Neural progenitor cell (in vitro differentiated cells): ENCODE measurements at places on chromosomes 6 and 20. TPM values are rescaled to one million over a fixed set of nuclear protein-coding genes. Genes with fewer than 3 reads are reported as not detected.

- no peak overlapping the region for H3K27ac ChIP-seq
- H3K4me1 ChIP-seq, result no peaks in the 10 kb centered on the region
- H3K27me3 ChIP-seq, result no peaks in the 10 kb centered on the region
- DNase-seq, result no peak
- H3K4me3 ChIP-seq, result no peak overlapping the region
- H3K36me3 ChIP-seq, result no peaks in the 10 kb centered on the region
Observed at GRCh38 chr6:22327881-22328280, 31.0 kb upstream of the PRL start.

DNA sequence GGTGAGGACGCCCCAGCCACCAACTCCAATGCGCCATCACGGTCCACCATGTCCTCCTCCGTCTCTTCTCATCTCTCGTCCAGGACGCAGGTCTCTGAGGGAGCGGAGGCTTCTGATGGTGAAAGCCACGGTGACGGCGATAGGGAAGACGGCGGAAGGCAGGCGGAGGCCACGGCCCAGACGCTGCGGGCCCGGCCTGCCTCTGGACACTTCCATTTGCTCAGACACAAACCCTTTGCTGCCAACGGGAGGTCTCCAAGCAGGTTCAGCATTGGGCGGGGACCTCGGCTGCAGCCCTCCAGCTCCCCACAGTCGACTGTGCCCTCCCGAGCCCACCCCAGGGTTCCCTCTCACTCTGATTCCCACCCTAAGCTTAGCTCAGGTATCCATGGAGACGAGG lies 63.6 kb downstream of the FNDC1 start:
- H3K36me3 ChIP-seq, result no peaks in the 10 kb centered on the region
- DNase-seq, result no peak
- no peak overlapping the region for H3K27ac ChIP-seq
- H3K4me1 ChIP-seq, result no peaks in the 10 kb centered on the region
- H3K27me3 ChIP-seq, result peaks cover 97% of the 10 kb centered on the region
- no peak overlapping the region for H3K4me3 ChIP-seq

DNA sequence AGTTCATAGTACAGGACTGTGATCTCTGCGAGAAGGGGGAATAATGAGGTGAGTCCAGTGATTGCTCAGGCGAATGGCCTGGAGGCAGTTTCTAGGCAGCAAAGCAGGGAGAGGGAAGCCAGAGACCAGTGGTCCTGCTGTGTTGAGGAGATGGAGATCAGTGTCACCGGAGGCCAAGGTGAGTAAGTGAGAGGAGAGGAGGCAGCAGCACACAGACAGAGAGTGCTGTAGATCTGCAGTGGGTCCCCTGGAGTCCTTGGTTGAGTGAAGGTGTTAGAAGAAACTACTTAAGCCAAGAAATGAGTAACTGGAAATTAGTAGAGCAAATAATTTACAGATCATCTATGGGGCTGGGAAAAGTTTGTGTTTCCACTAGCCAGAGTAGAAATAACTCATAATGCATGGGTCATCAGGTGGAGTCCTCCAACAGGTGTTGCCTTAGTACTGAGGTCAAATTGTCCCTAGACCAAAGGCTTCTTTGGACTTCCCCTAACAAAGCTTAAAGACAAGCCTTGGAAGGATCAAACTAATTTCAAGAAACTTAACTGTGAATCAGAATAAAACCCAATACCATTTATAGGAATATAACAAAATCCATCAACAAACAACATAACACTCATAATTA lies 13.6 kb downstream of the HEBP2 start:
- DNase-seq, result no peak
- H3K4me3 ChIP-seq, result no peak overlapping the region
- H3K36me3 ChIP-seq, result no peaks in the 10 kb centered on the region
- peaks cover 4% of the 10 kb centered on the region for H3K4me1 ChIP-seq
- H3K27me3 ChIP-seq, result no peaks in the 10 kb centered on the region

GRCh38 chr6:155215906-155216305 lies 47.9 kb upstream of the CLDN20 start:
- H3K36me3 ChIP-seq, result peaks cover 6% of the 10 kb centered on the region
- DNase-seq, result no peak
- no peak overlapping the region for H3K27ac ChIP-seq
- no peaks in the 10 kb centered on the region for H3K27me3 ChIP-seq

PRKN gene
- total RNA-seq, result 2.2 and 2.8 TPM in 2 replicates

GRCh38 chr20:7272512-7272911 lies 505.0 kb downstream of the BMP2 start:
- no peak for DNase-seq
- H3K4me3 ChIP-seq, result no peak overlapping the region
- H3K27ac ChIP-seq, result no peak overlapping the region
- no peaks in the 10 kb centered on the region for H3K36me3 ChIP-seq
- no peaks in the 10 kb centered on the region for H3K4me1 ChIP-seq

- peaks cover 26% of the 10 kb centered on the region for H3K36me3 ChIP-seq
- H3K4me1 ChIP-seq, result peaks cover 19% of the 10 kb centered on the region
- H3K27ac ChIP-seq, result no peak overlapping the region
- no peak overlapping the region for H3K4me3 ChIP-seq
- H3K27me3 ChIP-seq, result no peaks in the 10 kb centered on the region
Observed at GRCh38 chr6:24780206-24780605, 5.5 kb downstream of the GMNN start.

DNA sequence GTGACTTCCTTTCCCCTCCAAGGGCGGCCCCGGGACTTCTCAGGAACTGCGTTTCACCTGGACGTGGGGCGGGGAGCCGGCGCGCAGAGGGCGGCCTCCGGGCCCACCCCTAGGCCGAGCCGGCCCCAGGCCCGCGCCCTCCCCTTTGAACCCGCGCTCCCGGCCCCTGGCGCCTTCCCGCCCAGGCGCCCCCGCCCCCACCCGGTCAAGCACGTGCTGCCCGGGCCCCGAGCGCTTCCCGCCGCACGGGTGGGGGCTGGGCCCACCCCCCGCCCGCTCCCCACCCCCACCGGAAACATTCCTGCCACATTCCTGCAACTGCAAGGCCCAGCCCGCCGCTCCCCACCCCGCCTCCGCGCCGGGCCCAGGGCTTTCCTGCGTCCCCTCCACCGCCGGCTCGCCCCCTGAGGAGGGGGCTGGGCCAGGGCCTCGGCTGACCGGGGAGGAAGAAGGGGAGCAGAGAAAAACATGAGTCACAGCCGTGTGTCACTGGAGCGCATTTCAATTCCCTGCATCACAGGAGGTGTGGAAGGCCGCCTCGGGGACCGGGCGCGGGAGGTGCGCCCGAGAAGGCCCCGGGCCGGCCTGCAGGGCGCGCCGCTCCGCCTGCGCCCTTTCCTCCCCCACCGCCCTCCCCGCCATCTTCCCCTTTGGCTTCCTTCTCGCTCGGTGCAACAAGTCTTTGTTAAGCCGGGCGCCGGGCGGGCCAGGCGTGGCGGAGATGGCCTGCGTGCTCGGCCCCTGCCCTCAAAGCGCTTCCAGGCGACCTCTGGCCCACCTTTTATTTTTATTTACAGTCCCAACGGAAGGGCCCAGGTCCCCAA lies 1.2 kb upstream of the HMGA1 start:
- no peaks in the 10 kb centered on the region for H3K27me3 ChIP-seq
- no peaks in the 10 kb centered on the region for H3K36me3 ChIP-seq
- peak overlapping the region; percentile 100 for H3K27ac ChIP-seq
- peaks cover 35% of the 10 kb centered on the region for H3K4me1 ChIP-seq
- peak; percentile 98 for DNase-seq
- peak overlapping the region; percentile 99 for H3K4me3 ChIP-seq

GRCh38 chr6:127879685-127880084 lies 21.2 kb downstream of the THEMIS start:
- H3K27me3 ChIP-seq, result no peaks in the 10 kb centered on the region
- H3K36me3 ChIP-seq, result no peaks in the 10 kb centered on the region
- H3K4me1 ChIP-seq, result peaks cover 3% of the 10 kb centered on the region
- no peak overlapping the region for H3K4me3 ChIP-seq
- no peak overlapping the region for H3K27ac ChIP-seq
- DNase-seq, result peak; percentile 78

KHDRBS2 gene
- total RNA-seq, result 14.0 and 17.7 TPM in 2 replicates

GRCh38 chr6:145247692-145248419 lies 487.5 kb downstream of the EPM2A start:
- peaks cover 10% of the 10 kb centered on the region for H3K4me1 ChIP-seq
- no peak overlapping the region for H3K4me3 ChIP-seq
- H3K27me3 ChIP-seq, result no peaks in the 10 kb centered on the region
- DNase-seq, result no peak

GRCh38 chr6:130775411-130776012 lies 51.7 kb upstream of the SMLR1 start:
- no peak overlapping the region for H3K4me3 ChIP-seq
- no peaks in the 10 kb centered on the region for H3K36me3 ChIP-seq
- no peaks in the 10 kb centered on the region for H3K4me1 ChIP-seq
- no peaks in the 10 kb centered on the region for H3K27me3 ChIP-seq

RFX6 gene
- total RNA-seq, result not detected in 2 replicates

- H3K36me3 ChIP-seq, result no peaks in the 10 kb centered on the region
- no peak overlapping the region for H3K27ac ChIP-seq
- no peaks in the 10 kb centered on the region for H3K27me3 ChIP-seq
- H3K4me1 ChIP-seq, result peaks cover 7% of the 10 kb centered on the region
- no peak overlapping the region for H3K4me3 ChIP-seq
- DNase-seq, result no peak
Observed at GRCh38 chr20:39311851-39312506, 349.8 kb downstream of the DHX35 start.

GRCh38 chr20:18254615-18255014 lies 33.7 kb upstream of the ZNF133 start:
- no peak overlapping the region for H3K27ac ChIP-seq
- H3K4me1 ChIP-seq, result no peaks in the 10 kb centered on the region
- H3K27me3 ChIP-seq, result no peaks in the 10 kb centered on the region
- DNase-seq, result no peak
- H3K36me3 ChIP-seq, result no peaks in the 10 kb centered on the region

ERVFRD-1 gene
- not detected in 2 replicates for total RNA-seq

DNA sequence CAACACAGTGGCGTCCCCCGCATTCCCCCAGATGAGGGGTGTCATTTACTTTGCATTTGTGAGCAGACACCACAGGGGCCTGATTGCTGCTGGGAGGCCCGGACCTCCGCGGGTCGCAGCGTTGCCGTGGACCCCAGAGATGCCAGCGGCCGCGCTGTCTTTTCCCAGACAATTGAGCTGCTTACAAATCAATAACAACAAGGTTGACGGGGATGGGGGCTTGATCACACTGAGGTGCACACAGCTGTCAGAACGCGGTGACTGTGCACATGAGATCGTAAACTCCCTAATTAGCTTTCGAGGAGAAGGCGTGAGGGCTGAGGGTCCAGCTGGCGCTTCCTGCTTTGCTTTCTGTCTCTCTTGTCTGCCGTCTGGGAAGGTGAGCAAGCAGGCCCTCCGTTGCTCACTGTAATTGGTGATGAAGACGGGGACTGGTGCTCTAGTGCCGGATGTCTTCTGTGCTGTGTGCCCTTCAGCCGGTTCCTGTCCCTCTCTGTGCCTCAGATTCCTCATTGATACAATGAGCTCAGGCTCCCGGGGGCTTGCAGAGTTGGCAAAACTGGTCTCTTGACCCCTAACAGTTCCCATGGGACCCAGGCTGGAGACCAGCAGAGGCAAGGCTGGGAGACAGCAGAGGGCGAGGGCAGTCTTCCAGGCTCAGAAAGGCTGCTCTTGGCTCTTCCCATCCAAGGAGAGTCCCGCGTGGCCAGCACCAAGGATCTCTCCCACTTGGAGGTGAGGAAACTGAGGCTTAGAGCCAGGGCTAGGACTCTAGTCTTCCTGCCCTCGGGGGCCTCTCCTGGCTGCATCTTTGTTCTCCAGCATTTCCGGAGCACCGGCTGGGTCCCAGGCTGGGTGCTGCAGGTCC lies 126.0 kb upstream of the PMEPA1 start:
- H3K27ac ChIP-seq, result no peak overlapping the region
- no peak overlapping the region for H3K4me3 ChIP-seq
- H3K27me3 ChIP-seq, result no peaks in the 10 kb centered on the region
- peak; percentile 42 for DNase-seq
- H3K4me1 ChIP-seq, result peaks cover 6% of the 10 kb centered on the region

- no peaks in the 10 kb centered on the region for H3K27me3 ChIP-seq
- no peak overlapping the region for H3K27ac ChIP-seq
- H3K36me3 ChIP-seq, result no peaks in the 10 kb centered on the region
- DNase-seq, result no peak
- H3K4me1 ChIP-seq, result peaks cover 16% of the 10 kb centered on the region
Observed at GRCh38 chr6:13431861-13432465, 55.4 kb downstream of the GFOD1 start.

DNA sequence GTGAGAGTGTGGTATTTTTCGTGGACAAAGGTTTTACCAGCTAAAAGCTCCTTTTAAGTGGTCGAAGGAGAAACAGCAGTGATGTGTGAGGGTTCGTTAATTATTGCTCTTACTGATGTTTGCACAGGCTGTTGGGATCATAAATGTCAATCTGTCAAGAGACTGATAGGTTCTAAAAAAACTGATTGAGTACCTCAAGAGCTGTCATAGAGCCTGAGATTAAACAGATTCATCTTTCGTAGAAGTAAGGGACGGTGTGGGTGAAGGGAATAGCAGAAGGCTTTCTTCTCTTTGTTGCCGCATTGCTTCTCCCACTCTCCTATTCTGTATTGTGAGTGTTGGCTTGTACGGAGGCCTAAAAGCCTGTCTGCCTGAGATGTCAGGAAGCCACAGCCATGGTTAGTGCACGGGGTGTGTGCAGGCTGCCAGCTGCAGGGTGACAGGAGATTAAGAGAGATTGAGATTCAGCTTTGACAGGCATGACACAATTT lies 291.0 kb downstream of the ZFAND3 start:
- H3K27me3 ChIP-seq, result no peaks in the 10 kb centered on the region
- DNase-seq, result no peak
- H3K27ac ChIP-seq, result no peak overlapping the region

C20orf144 gene
- total RNA-seq, result 0.53 TPM in 1 of 2 replicates, not detected in the other

- H3K27me3 ChIP-seq, result peaks cover 42% of the 10 kb centered on the region
- H3K36me3 ChIP-seq, result no peaks in the 10 kb centered on the region
- peaks cover 15% of the 10 kb centered on the region for H3K4me1 ChIP-seq
- peak; percentile 97 for DNase-seq
- peak within 1 kb of the TSS; percentile 45 for H3K4me3 ChIP-seq
- no peak within 1 kb of the TSS for H3K27ac ChIP-seq
Observed at GRCh38 chr20:46117704-46118467, at the start of gene CD40. Gene CD40 (plus strand): TSS chr20:46118314. CDS start chr20:46118344, 30 bp downstream.

ZNF335 gene
- 7.2 and 17.4 TPM in 2 replicates for total RNA-seq

PDYN gene
- 0.12 and 0.30 TPM in 2 replicates for total RNA-seq

PTPRT gene
- total RNA-seq, result 0.37 and 1.1 TPM in 2 replicates

GRCh38 chr20:44427804-44428173 lies 47.9 kb upstream of the TTPAL start:
- no peak overlapping the region for H3K4me3 ChIP-seq
- H3K36me3 ChIP-seq, result no peaks in the 10 kb centered on the region

GRCh38 chr6:29925321-29925720 lies 17.0 kb upstream of the HLA-A start:
- no peak overlapping the region for H3K4me3 ChIP-seq
- no peak for DNase-seq
- H3K27me3 ChIP-seq, result peaks cover 14% of the 10 kb centered on the region
- H3K4me1 ChIP-seq, result no peaks in the 10 kb centered on the region

GRCh38 chr20:24439737-24440387 lies 29.6 kb upstream of the SYNDIG1 start:
- H3K4me1 ChIP-seq, result peaks cover 20% of the 10 kb centered on the region
- H3K27ac ChIP-seq, result no peak overlapping the region
- no peaks in the 10 kb centered on the region for H3K27me3 ChIP-seq
- no peaks in the 10 kb centered on the region for H3K36me3 ChIP-seq

- no peaks in the 10 kb centered on the region for H3K4me1 ChIP-seq
- H3K27ac ChIP-seq, result no peak overlapping the region
- no peak overlapping the region for H3K4me3 ChIP-seq
- H3K27me3 ChIP-seq, result no peaks in the 10 kb centered on the region
- H3K36me3 ChIP-seq, result no peaks in the 10 kb centered on the region
Observed at GRCh38 chr20:47610247-47610944, 108.7 kb downstream of the NCOA3 start.
